ENCODE measurements at places on chromosomes 16 and 17. TPM values are rescaled to one million over a fixed set of nuclear protein-coding genes. Genes with fewer than 3 reads are reported as not detected.

CDRT15L2 gene
- total RNA-seq: not detected

HP gene
- total RNA-seq: 0.81 TPM

CCL17 gene
- not detected for total RNA-seq

CCL23 gene
- 0.81 TPM for total RNA-seq

TRPV3 gene
- total RNA-seq: under 0.01 TPM

VPS4A gene
- total RNA-seq: 23.2 TPM

Data from hematopoietic multipotent progenitor cell (in vitro differentiated cells).